Left ventricle myocardium inferior (tissue), 1 donor: ENCODE measurements at places on chromosomes 16 and 17.

GRCh38 chr17:45775576-45776011, 8.5 kb upstream of the CRHR1 start:
- no peak overlapping the region for H3K27ac ChIP-seq
- no peaks in the 10 kb centered on the region for H3K36me3 ChIP-seq
- no peak overlapping the region for H3K4me3 ChIP-seq
- peaks cover 6% of the 10 kb centered on the region for H3K4me1 ChIP-seq
- H3K27me3 ChIP-seq: peaks cover 89% of the 10 kb centered on the region

GRCh38 chr17:39736319-39737165, 1.2 kb upstream of the GRB7 start:
- no peak overlapping the region for H3K27ac ChIP-seq
- peaks cover 41% of the 10 kb centered on the region for H3K4me1 ChIP-seq
- no peak for DNase-seq
- peaks cover 56% of the 10 kb centered on the region for H3K27me3 ChIP-seq
- no peak overlapping the region for H3K4me3 ChIP-seq
- H3K36me3 ChIP-seq: no peaks in the 10 kb centered on the region

DNA sequence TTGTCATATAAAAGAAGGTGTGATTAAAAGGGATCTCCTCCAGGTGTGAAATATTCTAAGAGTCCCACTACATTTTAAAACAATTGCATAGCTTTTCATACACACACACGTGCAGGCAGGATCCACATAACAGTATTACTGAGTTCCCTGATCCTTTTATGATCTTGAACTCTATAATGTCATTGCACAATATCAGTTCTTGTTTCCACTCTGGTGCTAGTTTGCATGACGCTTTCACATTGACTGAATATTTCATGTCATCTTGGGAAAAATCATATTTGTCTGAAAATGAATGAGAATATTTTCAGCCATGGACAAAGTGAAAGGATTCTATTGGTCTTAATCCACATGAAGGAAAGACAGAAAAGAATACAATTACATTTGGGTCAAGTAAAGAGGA, 703.8 kb downstream of the CDH8 start:
- no peaks in the 10 kb centered on the region for H3K36me3 ChIP-seq
- H3K4me1 ChIP-seq: no peaks in the 10 kb centered on the region
- H3K27ac ChIP-seq: no peak overlapping the region

- no peaks in the 10 kb centered on the region for H3K27me3 ChIP-seq
- peaks cover 90% of the 10 kb centered on the region for H3K4me1 ChIP-seq
- peaks cover 47% of the 10 kb centered on the region for H3K36me3 ChIP-seq
- DNase-seq: no peak
- H3K27ac ChIP-seq: peak overlapping the region; percentile 98
- H3K4me3 ChIP-seq: peak overlapping the region; percentile 98
Measured at GRCh38 chr17:50145532-50146229, 4.8 kb downstream of the PPP1R9B start.

- no peak overlapping the region for H3K4me3 ChIP-seq
- peaks cover 41% of the 10 kb centered on the region for H3K4me1 ChIP-seq
- no peaks in the 10 kb centered on the region for H3K27me3 ChIP-seq
- H3K36me3 ChIP-seq: no peaks in the 10 kb centered on the region
- no peak for DNase-seq
Measured at GRCh38 chr17:42246515-42246914, 29.7 kb downstream of the STAT5B start.

DNA sequence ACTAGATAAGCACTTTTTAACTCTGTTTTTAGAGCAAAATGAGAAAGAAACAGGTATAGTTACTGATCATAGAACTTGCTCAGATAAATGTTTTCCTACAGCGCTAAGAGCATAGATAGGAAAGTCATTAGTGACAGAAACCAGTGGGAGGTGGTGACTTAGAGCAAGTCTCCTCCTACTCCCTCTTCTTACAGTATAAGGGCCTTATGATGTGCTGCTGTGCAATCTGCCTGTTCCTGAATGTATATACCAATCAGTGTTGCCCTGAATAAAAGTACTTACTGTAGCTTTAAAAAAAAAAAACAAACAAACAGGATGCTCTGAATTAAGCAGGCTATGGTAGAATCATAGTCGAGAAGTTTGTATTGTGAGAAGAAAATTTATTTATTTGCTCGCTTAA, 23.3 kb upstream of the RASL10B start:
- H3K4me1 ChIP-seq: peaks cover 52% of the 10 kb centered on the region
- H3K4me3 ChIP-seq: no peak overlapping the region
- DNase-seq: no peak
- no peaks in the 10 kb centered on the region for H3K27me3 ChIP-seq
- H3K36me3 ChIP-seq: peaks cover 24% of the 10 kb centered on the region
- H3K27ac ChIP-seq: no peak overlapping the region

- peaks cover 47% of the 10 kb centered on the region for H3K27me3 ChIP-seq
- no peaks in the 10 kb centered on the region for H3K36me3 ChIP-seq
- H3K4me3 ChIP-seq: no peak overlapping the region
- no peak for DNase-seq
- H3K4me1 ChIP-seq: peaks cover 7% of the 10 kb centered on the region
- no peak overlapping the region for H3K27ac ChIP-seq
Measured at GRCh38 chr17:72602517-72603419, 481.9 kb downstream of the SOX9 start.

GRCh38 chr17:5899496-5900195, 170.5 kb upstream of the WSCD1 start:
- H3K4me1 ChIP-seq: no peaks in the 10 kb centered on the region
- no peak overlapping the region for H3K27ac ChIP-seq
- no peak overlapping the region for H3K4me3 ChIP-seq
- H3K27me3 ChIP-seq: peaks cover 73% of the 10 kb centered on the region

DNA sequence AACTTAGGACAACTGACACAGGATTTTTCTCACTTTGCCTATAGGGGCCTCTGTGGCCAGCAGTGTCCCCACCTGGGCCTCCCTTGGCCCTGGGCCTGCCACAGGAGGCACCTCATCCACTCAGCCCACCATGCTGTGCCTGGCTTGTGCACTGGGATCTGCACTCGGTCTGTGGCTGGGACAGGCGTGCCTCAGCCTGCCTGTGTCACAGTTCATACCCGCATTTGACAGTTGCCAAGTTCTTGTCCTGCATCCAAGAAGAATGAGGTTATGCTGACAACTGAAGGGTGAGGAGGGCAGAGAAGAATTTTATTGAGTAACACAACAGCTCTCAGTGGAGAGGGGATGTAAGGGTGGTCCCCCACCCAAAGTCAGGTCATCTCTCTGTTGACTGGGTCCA, 36.0 kb downstream of the ZFP90 start:
- peaks cover 69% of the 10 kb centered on the region for H3K36me3 ChIP-seq
- no peak for DNase-seq
- no peaks in the 10 kb centered on the region for H3K4me1 ChIP-seq
- H3K4me3 ChIP-seq: no peak overlapping the region
- H3K27me3 ChIP-seq: no peaks in the 10 kb centered on the region
- H3K27ac ChIP-seq: no peak overlapping the region

GRCh38 chr17:21375162-21375560, 996 bp upstream of the KCNJ12 start:
- H3K4me3 ChIP-seq: no peak overlapping the region
- DNase-seq: no peak

DNA sequence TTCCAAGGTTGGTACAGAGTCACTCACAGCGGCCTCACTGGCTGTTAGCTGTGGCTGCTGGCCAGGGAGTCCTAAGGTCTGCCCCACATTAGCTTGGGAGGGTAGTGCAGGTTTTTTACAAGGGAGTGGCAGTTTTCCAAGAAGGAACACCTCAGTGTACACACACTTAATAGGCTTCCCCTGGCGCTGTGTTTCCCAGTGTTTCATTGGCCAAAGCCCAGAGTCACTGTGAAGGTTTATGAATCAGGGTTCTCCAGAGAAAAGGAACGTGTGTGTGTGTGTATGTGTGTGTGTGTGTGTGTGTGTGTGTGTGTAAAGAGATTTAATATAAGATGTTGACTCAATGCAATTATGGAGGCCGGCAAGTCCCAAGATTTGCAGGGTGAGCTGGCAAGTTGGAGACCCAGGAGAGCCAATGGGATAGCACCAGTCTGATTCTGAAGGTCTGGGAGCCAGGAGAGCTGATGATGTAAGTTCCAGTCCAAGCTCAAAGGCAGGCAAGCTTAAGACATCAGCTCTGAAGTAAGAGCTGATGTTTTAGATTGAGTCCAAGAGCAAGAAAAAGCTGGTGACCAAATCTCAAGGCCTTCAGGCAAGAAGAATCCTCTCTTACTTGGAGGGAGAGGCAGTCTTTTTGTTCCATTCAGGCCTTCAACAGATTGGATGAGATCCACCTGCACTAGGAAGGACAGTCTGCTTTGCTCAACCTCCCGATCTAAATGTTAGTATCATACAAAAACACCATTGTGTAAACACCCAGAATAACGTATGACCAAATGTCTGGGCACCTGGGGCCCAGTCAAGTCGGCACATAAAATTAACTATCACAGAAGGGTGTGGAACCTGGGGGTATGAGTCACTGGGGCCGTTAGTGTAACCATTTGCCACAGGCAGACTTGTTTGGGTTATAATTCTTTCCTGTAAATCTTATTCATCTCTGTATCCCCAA, 206.8 kb downstream of the PRKCA start:
- no peaks in the 10 kb centered on the region for H3K27me3 ChIP-seq
- no peak overlapping the region for H3K27ac ChIP-seq
- H3K4me1 ChIP-seq: peaks cover 11% of the 10 kb centered on the region
- H3K4me3 ChIP-seq: no peak overlapping the region
- DNase-seq: no peak
- H3K36me3 ChIP-seq: no peaks in the 10 kb centered on the region

- no peaks in the 10 kb centered on the region for H3K36me3 ChIP-seq
- H3K27ac ChIP-seq: no peak overlapping the region
- H3K4me3 ChIP-seq: no peak overlapping the region
- peak; percentile 39 for DNase-seq
- H3K27me3 ChIP-seq: peaks cover 87% of the 10 kb centered on the region
- no peaks in the 10 kb centered on the region for H3K4me1 ChIP-seq
Measured at GRCh38 chr17:36703860-36704266, 102.5 kb downstream of the MRM1 start.

DNA sequence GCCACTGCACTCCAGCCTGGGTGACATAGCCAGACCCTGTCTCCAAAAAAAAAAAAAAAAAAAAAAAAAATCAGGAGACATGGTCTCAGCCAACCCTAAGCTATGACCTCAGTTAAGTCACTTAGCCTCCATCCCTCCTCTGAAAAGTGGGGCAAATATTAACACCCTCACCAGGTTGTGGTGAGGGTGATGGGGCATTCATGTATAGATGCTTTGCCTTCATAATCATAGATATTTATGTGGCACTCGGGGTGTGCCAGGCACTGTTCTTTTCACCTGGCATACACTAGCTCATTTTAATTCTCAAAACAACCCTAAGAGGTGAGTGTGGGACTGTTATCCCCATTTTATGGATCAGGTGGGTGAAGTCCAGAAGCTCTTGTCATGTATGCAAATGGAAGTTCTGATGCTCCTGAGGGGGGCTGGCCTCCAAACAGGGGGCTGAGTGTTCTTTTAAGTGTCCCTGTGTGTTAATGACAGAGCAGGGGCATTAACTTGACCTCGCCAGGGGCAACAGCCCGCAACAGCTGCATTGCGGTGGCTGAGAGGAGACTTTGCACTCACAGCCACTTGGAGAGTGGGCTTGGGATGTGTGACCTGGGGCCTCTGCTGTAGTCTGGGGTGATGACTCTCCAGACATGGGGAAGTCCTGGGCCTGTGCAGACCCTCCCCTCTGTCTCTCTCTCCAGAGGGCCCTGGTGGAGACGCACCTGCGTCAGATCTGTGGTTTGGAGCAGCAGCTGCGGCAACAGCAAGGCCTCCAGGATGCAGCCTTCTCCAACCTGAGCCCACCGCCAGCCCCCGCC, 4.1 kb downstream of the TBKBP1 start:
- no peak overlapping the region for H3K27ac ChIP-seq
- peaks cover 43% of the 10 kb centered on the region for H3K4me1 ChIP-seq
- H3K36me3 ChIP-seq: peaks cover 24% of the 10 kb centered on the region
- no peak for DNase-seq
- H3K27me3 ChIP-seq: no peaks in the 10 kb centered on the region
- peak overlapping the region; percentile 99 for H3K4me3 ChIP-seq

DNA sequence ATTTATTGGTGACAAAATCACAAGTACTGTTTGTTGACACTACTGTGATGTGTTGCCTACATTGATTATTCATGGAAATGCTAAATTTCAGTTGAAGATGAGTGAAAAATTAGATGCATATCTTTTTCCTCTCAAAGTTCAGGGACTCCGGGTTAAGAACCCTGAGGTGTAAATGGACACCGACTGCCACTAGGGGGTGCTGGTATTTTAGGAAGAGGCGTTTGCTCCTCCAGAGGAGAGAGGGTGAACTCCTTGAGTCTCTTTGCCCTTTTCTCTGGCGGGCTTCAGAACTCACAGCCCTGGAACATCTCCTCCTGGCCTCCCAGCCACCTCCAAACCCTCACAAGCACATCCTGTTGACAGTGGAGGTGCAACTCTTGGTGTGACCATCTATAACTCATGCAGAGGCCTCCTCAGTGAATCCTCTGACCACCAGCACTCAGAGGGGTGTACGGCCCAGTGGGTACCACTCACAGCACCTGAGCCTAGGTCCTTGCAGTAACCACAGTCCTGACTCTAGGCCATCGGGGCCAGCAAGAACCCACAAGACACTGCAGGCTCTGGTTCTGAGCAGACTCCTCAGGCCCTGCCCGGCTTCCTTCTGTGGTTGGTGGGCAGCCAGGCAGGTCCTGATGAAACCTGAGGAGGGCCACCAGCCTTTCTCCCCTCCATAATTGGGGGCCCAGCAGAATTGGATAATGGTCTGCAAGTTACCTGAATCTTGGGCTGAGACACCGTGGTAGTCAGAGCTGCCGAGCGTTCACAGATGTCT, 26.2 kb upstream of the PIK3R5 start:
- no peaks in the 10 kb centered on the region for H3K4me1 ChIP-seq
- peaks cover 36% of the 10 kb centered on the region for H3K27me3 ChIP-seq
- no peak overlapping the region for H3K27ac ChIP-seq
- no peaks in the 10 kb centered on the region for H3K36me3 ChIP-seq
- no peak overlapping the region for H3K4me3 ChIP-seq

DNA sequence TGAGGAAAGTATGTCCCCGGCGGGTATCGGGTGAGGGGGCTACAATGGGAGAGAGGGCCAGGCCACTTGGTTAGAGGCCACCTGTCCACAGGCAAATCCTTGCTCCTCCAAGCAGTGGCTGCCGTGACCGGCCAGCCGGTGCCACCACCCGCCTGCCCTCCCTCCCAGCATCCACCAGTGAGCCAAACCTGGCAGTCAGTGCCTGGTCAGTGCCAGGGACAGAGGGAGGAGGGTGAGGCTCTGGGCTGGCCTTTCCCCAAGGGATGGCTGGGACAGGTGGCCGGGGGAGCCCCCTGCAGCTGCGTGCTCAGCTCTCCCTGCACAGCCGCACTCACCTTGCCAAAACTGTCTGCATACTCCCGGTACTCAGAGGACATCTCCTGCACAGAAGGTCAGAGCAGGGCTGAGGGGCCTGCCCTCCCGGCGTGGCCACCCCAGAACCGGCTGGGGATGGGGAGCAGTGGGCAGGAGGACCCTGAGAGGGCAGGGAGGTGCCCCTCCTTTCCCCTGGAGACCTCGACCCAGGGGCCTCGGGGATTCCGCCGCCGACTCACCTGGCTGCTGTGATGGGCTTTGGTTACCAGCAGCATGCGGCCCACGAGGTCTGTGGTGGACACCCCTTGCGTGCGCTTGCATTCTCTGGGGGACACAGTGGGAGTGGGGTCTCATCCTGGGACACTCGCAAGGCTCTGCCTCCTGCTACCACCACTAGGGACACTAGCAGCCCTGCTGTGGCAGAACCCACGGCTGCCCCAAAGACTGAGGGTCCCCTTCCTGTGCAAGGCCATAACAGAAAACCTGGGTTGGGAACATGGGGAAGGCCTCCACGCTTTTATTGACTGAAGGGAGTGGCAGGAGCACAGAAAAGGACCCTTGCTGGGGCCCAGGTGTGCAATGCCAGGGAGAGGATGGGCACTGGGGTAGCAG, 3.7 kb downstream of the PCYT2 start:
- no peak overlapping the region for H3K27ac ChIP-seq
- peaks cover 27% of the 10 kb centered on the region for H3K36me3 ChIP-seq
- H3K4me1 ChIP-seq: peaks cover 24% of the 10 kb centered on the region
- no peaks in the 10 kb centered on the region for H3K27me3 ChIP-seq
- H3K4me3 ChIP-seq: no peak overlapping the region
